ENCODE measurements at places on chromosomes 7 and 10.
A peak's percentile ranks its signal among the peaks of the same experiment; 100 is the strongest.

DNA sequence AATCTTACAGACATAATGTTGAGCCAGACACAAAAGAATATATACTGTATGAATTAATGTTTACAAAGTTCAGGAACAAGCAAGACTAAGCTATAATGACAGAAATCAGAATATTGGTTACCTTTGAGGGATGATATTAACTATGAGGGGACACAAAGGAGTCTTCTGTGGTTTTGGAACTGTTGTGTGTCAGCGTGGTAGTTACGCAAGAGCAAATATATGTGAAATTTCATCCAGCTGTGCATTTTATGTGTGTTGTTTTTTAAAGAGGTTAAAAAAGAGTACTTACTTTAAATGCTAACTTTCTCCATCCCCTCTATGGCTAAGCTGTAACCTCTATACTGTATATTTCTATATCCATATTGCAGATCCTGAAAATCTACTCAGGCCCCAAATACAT is 14.9 kb downstream of the SLC25A28 start:
- DNase-seq: no peak

- DNase-seq: no peak
These were observed 10.0 kb downstream of the WDR91 start for GRCh38 chr7:135201350-135201749.

DNA sequence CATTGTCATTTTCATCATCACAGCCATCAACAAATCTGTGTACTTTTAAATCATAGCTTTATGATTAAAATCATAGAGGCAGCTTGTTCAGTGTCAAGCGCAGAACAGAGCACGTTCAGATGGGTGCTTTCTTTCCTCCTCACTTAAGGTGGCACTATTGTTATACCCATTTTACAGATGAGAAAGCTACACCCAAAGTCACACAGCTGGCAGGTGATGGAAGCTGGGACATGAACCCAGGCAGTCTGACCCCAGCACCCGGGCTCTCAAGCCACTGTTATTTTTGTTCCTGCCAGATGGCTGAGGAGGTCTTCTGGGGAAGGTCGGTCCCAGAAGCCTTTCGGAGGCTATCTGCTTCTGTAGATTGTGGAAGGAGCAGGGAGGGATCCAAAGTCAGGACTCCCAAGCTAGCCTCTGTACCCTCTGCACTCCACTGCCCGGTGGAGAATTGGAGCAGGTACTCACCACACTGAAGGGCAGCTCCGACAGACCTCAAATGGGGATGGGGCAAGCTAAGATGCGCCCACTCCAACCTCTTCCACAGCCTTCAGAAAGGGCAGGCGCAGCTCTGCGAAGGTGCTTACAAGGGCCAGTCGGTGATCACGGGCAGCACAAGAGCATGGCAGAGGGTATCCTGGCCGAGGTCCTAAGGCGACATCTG is 610 bp downstream of the AVPI1 start:
- peak; percentile 32 for DNase-seq

DNA sequence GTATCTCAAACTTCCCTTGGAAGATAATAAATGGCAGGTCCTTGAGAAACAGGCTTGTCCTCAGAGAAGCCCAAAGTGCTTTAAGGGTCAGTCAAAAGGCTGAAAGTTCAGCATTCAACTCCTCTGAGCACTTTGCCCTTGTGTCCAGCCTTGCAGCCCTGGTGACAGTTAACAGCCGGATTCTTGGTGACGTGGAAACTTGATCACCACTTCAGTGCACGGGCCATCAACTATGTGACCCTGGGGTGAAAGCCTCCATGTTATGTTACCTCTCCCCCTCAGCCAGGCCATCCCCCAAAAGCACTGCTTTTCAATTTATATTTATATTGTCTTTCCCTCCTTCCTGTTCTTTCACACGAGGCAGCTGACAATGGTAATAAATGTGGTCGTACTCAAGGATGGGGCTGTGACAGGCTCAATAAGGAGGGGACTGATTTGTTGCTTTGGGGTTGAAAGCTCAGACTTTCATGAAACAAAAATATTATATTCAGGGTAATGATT is 164.0 kb upstream of the NRP1 start:
- DNase-seq: no peak

DNA sequence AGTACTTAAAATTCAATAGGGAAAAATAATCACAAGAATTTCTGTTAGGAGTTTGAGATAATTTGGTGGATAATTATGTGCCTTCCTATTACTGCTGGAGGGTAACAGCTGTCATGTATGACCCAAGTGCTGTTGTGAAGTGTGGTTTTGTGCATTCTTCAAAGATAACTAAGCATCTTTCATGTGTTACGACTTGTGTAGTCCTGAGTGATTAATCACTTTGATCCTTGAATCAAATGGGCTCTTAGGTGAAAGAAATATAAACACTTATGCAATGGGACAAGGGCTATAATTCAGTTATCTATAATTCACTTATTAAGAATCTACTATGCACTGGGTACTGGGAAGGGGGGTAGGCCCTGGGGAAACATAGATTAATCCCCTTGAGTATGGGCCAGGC is 89.0 kb downstream of the CH25H start:
- DNase-seq: no peak

GRCh38 chr10:65419629-65420028 is 1506.2 kb upstream of the LRRTM3 start:
- DNase-seq: no peak

DNA sequence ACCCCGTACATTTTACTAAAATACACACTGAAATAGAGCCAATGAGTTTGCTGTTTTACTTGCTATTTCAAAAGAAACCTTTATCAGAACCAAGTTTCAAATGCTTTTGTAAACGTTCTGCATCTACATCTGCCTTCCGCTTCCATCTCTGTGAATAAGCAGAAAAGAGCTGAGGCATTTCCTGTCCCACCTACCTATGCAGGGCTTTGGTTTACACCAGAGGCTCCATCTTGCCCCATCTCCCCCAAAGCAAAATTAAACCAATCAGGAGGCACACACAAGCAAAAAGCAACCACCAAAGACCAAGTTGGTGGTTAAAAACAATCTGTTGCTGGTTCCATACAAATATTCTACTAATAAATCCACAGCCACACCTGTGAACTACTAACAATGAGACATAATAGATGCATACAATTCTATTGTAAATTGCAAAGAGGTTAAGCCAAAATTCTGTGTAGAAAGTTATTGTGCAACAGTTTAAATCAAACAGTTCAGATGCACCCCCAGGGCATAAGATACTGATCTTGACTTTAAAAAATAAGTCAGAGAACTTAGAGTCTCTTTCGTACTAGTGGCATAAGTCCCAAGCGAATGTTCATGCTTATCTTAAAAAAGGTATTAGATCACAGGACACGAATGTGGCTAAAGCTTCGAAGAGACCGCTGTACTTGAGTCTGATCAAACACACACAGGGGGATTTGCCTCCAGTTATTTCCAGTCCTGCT is 83.9 kb downstream of the FGFR2 start:
- DNase-seq: no peak

- no peak for DNase-seq
These were observed 23.3 kb upstream of the PARD3 start for GRCh38 chr10:34838366-34838900.

DNA sequence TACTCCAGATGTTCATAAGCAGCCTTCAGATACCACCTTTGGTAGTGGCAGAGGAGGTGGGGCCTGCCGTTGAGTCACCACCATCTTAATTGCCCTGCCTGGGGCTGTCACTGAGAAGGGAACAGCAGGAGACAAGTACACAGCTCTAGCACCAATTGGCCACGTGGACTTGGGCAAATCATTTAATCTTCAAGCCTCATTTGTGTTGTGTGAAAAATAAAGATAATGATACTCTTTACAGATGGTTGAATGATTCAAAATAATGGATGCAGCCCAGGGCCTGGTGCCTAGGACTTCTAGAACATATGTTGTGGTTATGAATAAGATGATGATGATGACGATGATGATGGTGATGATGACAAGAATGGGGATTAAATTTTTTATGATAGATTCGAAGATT is 111.9 kb upstream of the ADAM12 start:
- DNase-seq: no peak

- DNase-seq: no peak
These were observed 1012.8 kb downstream of the LRMDA start for GRCh38 chr10:76444034-76444800.

GRCh38 chr7:2641406-2642393 is 9.9 kb downstream of the TTYH3 start:
- no peak for DNase-seq

GRCh38 chr10:42795701-42796100 is 13.1 kb downstream of the BMS1 start:
- no peak for DNase-seq

DNA sequence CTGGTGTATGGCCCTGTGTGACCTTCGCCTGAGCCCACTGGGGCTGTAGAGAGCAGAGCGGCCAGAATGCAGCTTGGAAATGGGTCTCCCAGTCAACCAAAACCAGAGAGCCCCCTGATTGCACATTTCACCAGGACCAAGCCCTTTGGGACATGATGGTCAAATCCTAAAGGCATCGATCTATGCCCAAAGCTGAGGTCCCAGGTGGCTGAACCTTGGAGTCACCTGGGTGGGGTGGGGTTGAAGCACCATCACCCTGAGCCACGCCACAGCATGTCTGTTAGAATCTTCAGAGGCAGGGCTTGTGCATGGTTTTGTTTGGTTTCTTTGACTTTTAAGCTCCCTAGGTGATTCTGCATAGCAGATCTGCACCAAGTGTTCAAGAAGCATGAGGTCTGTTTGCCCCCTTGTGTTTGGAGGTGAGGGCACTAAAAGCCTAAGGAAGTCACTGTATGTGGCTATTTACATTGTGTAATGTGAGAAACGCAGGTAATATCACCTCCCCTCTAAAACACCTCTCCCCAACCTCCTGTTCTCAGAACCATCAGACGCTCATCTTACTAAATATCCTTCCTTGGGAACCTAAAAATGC is 9.6 kb downstream of the PKD1L1 start:
- no peak for DNase-seq

GRCh38 chr7:84908196-84908793 is 278.6 kb downstream of the SEMA3D start:
- DNase-seq: no peak

DNA sequence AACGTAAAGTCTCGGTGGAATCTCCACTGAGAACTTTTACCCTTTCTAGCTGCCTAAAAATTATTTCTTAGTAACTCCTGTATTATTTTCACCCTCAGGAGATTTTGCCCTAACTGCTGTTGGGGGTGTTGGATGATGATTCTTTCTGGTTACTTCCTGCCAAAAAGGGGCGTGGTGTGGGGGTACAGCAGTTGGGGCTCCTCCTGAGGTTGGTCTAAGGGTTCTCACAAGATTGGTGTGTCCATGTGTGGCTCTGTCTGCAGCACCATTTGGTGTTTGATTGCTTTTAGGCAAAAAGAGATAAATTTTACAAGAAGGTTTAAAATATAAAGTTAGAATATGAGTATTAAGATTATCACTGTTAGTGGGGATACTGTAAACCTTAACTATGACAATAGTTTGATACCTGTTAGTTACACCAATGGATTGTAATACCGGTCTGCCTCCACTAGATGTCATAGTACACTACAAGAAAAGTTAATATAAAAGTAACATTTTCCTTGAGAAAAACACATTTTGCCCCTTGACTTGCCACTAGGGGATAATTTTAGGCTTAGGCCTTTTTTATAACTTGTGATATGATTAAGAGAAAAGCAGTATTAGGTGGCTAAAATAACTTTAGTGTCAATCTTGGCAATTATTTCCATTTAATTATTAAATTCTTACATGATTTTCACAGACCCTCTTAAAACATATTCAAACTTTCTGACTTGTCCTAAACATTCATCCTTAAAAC is 928.7 kb downstream of the IPMK start:
- DNase-seq: no peak

GRCh38 chr10:16195178-16195769 is 241.5 kb upstream of the PTER start:
- DNase-seq: no peak

GRCh38 chr10:80409121-80409520 is 770 bp downstream of the PRXL2A start:
- DNase-seq: no peak

DNA sequence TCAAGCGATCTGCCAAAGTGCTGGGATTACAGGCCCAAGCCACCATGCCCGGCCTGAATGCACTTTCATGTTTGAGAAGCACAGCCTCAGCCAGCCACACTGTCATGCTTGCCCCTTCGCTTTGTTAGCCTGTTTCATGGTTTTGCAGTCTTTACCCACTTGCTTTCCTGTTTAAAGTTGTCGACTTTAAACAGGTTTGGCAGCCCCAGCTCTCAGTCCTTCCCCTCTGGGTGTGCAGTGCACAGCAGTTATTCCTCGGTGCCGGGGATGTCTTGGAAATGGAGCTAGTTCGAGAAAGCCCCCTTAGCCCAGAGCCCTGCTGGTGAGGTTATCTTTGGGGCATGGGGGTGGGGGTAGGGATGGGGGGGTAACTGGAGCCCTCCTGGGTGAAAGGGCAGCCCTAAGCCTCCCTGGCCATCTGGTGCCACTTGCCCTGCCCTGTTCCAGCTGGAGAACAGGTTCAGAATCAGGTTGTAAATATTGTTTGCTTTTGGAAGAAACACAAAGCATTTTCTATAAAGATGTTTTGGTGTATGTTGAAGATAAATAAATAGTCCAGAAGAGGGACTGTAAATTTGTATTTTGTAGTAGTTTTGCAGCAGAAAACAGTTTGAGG is 14.8 kb downstream of the TSPAN14 start:
- DNase-seq: peak; percentile 35

DNA sequence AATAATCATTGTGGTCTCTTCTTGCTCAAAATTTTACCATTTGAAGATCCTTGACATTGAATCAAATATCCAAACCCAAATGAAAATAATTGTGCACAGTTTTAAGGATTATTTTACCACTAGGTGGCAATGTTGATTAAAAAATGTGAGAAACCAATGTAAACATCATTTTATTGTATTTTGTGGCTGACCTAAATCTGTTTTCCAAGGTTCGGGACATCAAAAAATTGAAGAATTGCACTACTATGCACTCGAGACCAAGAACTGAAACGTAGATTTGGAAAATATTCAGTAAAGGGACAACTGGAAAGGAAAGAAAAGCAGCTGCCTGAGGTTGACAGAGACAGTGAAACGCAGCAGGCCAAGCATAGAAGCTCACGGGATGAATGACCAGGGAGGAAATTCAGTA is 259.3 kb downstream of the SNX13 start:
- DNase-seq: no peak

DNA sequence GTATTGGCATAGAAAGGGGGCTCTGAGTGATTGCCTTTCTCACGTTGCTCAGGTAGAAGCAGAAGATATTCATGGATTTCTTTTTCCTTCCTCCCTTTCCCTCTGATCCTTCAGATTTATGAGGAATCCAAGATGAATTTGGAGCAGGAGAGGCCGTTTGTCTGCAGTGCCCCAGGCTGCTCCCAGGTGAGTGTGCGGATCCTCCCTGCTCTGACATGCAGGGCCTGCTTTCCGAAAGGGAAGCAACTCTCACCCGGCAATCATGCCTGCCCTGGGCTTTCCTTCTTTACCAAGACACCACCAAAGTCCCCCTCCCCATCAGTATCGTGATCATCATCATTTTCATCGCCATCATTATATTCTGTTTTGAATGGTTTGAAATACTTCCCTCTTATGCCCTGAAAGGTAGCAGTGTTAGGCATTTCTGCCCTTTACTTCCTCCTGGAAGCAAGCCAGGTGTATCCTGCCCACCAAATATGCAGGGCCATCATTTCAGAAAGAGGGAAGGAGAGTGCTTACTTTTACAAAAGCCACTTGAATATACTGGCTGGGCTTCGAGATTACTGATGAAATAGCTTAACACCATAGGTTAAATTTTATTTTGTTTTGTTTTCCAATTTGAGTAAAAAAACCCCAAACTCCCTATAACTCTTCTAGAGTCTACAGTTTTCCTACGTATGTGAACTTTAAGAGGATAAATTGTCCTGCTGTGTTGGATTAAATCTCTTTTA is 75.9 kb downstream of the CREB5 start:
- DNase-seq: no peak
